ENCODE measurements at places on chromosomes 4 and X. TPM values are rescaled to one million over a fixed set of nuclear protein-coding genes. Genes with fewer than 3 reads are reported as not detected.

DOK7 gene
- not detected for total RNA-seq

XG gene
- not detected for total RNA-seq

CXorf65 gene
- 26.3 TPM for total RNA-seq

GJB1 gene
- total RNA-seq: not detected

MAGEE2 gene
- not detected for total RNA-seq

DDX53 gene
- total RNA-seq: not detected

RP2 gene
- 9.6 TPM for total RNA-seq

GALNTL6 gene
- total RNA-seq: not detected

FAM9C gene
- not detected for total RNA-seq

GSTCD gene
- total RNA-seq: 15.7 TPM

RAB41 gene
- not detected for total RNA-seq

GAR1 gene
- 44.8 TPM for total RNA-seq

TMPRSS11A gene
- not detected for total RNA-seq

PALLD gene
- total RNA-seq: 19.3 TPM

PHEX gene
- 7.6 TPM for total RNA-seq

PPARGC1A gene
- not detected for total RNA-seq

ADH1A gene
- total RNA-seq: not detected

STATH gene
- not detected for total RNA-seq

CENPVL2 gene
- total RNA-seq: not detected

NEUROG2 gene
- total RNA-seq: not detected

SGMS2 gene
- total RNA-seq: 1.0 TPM

CLNK gene
- 0.89 TPM for total RNA-seq

TSR2 gene
- total RNA-seq: 37.7 TPM

P2RY10 gene
- 55.6 TPM for total RNA-seq

CLDN22 gene
- total RNA-seq: not detected

GPRASP3 gene
- 1.4 TPM for total RNA-seq

DRD5 gene
- not detected for total RNA-seq

SPATA4 gene
- total RNA-seq: not detected

HSFX4 gene
- total RNA-seq: not detected

CXCL11 gene
- not detected for total RNA-seq

DGAT2L6 gene
- not detected for total RNA-seq
